Glomerular endothelial cell (primary cell): ENCODE measurements at places on chromosomes 2 and 18. TPM values are rescaled to one million over a fixed set of nuclear protein-coding genes. Genes with fewer than 3 reads are reported as not detected.

The POU3F3 gene
- total RNA-seq: 0.35 and 1.1 TPM in 2 replicates

The RAB6C gene
- total RNA-seq: not detected in 2 replicates

The STAT4 gene
- 0.44 and 2.8 TPM in 2 replicates for total RNA-seq

The UPP2 gene
- not detected in 2 replicates for total RNA-seq

The DYNAP gene
- total RNA-seq: not detected in 2 replicates

The UCN gene
- total RNA-seq: 1.4 TPM in 1 of 2 replicates, not detected in the other

The KIAA2012 gene
- total RNA-seq: not detected in 2 replicates

The IGFBP2 gene
- 268 and 272 TPM in 2 replicates for total RNA-seq

The KLF11 gene
- 6.3 and 6.6 TPM in 2 replicates for total RNA-seq

The SCYGR4 gene
- not detected in 2 replicates for total RNA-seq

The SKOR2 gene
- not detected in 2 replicates for total RNA-seq

The CYP1B1 gene
- total RNA-seq: 6.4 and 11.9 TPM in 2 replicates

The DNAJC5G gene
- total RNA-seq: 0.47 TPM in 1 of 2 replicates, not detected in the other

The CCDC150 gene
- total RNA-seq: 1.6 and 3.8 TPM in 2 replicates

The LINC00305 gene
- total RNA-seq: 2.6 TPM in 1 of 2 replicates, not detected in the other

The LYG2 gene
- total RNA-seq: not detected in 2 replicates

The CAPN10 gene
- total RNA-seq: 23.3 and 32.1 TPM in 2 replicates

The REG1B gene
- not detected in 2 replicates for total RNA-seq

The ADRA2B gene
- total RNA-seq: not detected in 2 replicates

The MGAT5 gene
- total RNA-seq: 63.7 and 75.1 TPM in 2 replicates

The CHRND gene
- not detected in 2 replicates for total RNA-seq

The FTCDNL1 gene
- total RNA-seq: 1.3 TPM in 1 of 2 replicates, not detected in the other

The SDC1 gene
- 7.4 and 17.5 TPM in 2 replicates for total RNA-seq

The HDAC4 gene
- total RNA-seq: 18.3 and 36.3 TPM in 2 replicates

The NPHP1 gene
- 2.7 and 5.2 TPM in 2 replicates for total RNA-seq

The NCKAP5 gene
- total RNA-seq: 6.8 and 9.9 TPM in 2 replicates

The SIX3 gene
- not detected in 2 replicates for total RNA-seq

The ANKRD53 gene
- 0.34 and 0.53 TPM in 2 replicates for total RNA-seq

The CAPN13 gene
- total RNA-seq: not detected in 2 replicates

The TCF23 gene
- not detected in 2 replicates for total RNA-seq

The ATP9B gene
- total RNA-seq: 13.8 and 18.6 TPM in 2 replicates

The SLC4A1AP gene
- total RNA-seq: 18.1 and 26.4 TPM in 2 replicates

The FOXD4L1 gene
- 0.05 TPM in 1 of 2 replicates, not detected in the other for total RNA-seq

The KIAA1328 gene
- total RNA-seq: 2.3 and 6.4 TPM in 2 replicates

The COLEC11 gene
- total RNA-seq: 0.29 TPM in 1 of 2 replicates, not detected in the other

The ZSWIM2 gene
- total RNA-seq: 0.12 TPM in 1 of 2 replicates, not detected in the other

The IL18R1 gene
- 4.5 and 5.3 TPM in 2 replicates for total RNA-seq

The ASNSD1 gene
- 37.2 and 41.0 TPM in 2 replicates for total RNA-seq

The LOXHD1 gene
- total RNA-seq: not detected in 2 replicates

The LIMS3 gene
- 35.2 and 39.3 TPM in 2 replicates for total RNA-seq

The LRRTM4 gene
- total RNA-seq: not detected in 2 replicates

The CYP26B1 gene
- 0.44 and 2.7 TPM in 2 replicates for total RNA-seq

The SOWAHC gene
- 5.3 and 5.7 TPM in 2 replicates for total RNA-seq

The SULT1C4 gene
- 13.7 and 20.2 TPM in 2 replicates for total RNA-seq

The RND3 gene
- total RNA-seq: 75.2 and 101 TPM in 2 replicates

The FSIP2 gene
- total RNA-seq: 0.24 and 0.82 TPM in 2 replicates

The PLEK gene
- 0.12 TPM in 1 of 2 replicates, not detected in the other for total RNA-seq

The REG3G gene
- total RNA-seq: not detected in 2 replicates

The KCNIP3 gene
- total RNA-seq: 2.2 and 3.8 TPM in 2 replicates

The ACP1 gene
- total RNA-seq: 84.5 and 88.9 TPM in 2 replicates
